ENCODE measurements at places on chromosomes 12 and 14. TPM values are rescaled to one million over a fixed set of nuclear protein-coding genes. Genes with fewer than 3 reads are reported as not detected.

The SLC38A4 gene
- 0.32 TPM for total RNA-seq

The SLC2A3 gene
- 123 TPM for total RNA-seq

The HECTD4 gene
- 6.1 TPM for total RNA-seq

The GPRC5D gene
- not detected for total RNA-seq

The TOGARAM1 gene
- 17.5 TPM for total RNA-seq

The ENDOU gene
- 0.18 TPM for total RNA-seq

The ACOT4 gene
- 0.49 TPM for total RNA-seq

The RNF212B gene
- total RNA-seq = not detected

The OR4E2 gene
- total RNA-seq = not detected

The ESR2 gene
- total RNA-seq = not detected

The GPRC5A gene
- 20.3 TPM for total RNA-seq

The IL22 gene
- not detected for total RNA-seq

The BHLHE41 gene
- 1.3 TPM for total RNA-seq

The FGF23 gene
- not detected for total RNA-seq

The PHLDA1 gene
- 84.7 TPM for total RNA-seq

The KIF26A gene
- total RNA-seq = 0.32 TPM

The P2RX2 gene
- total RNA-seq = not detected

The OR6J1 gene
- total RNA-seq = not detected

The KRT71 gene
- not detected for total RNA-seq

The MDGA2 gene
- total RNA-seq = not detected

The SYCP3 gene
- total RNA-seq = not detected

The ADAM21 gene
- total RNA-seq = 1.4 TPM

The SOX5 gene
- 0.90 TPM for total RNA-seq
